Activated T-cell treated with anti-CD3 and anti-CD28 coated beads for 4 hours (primary cell): ENCODE measurements at places on chromosomes 6 and 20.

- DNase-seq, result no peak
Observed at GRCh38 chr6:64890609-64891008, 816.4 kb downstream of the EYS start.

- DNase-seq, result no peak
Observed at GRCh38 chr6:82602776-82603175, 239.2 kb downstream of the TPBG start.

DNA sequence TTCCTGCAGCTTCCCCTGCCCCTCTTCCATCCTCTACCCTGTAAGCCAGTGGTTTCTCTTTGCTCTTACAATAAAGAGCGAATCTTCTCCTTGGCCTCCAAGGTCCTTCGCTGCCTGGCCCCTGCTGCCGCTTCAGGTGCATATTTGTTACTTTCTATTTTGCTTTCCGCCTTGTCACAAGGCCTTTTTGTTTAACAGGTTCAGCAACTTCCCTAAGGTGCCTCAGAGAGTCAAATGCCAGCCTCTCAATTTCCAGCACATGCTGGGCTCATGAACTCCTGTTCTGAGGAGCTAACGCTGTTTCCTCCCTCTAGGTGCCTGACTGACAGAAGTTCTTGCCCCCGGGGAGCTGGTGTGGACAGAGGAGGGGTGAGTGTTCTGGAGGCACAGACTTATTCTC is 42.4 kb upstream of the EPB41L1 start:
- DNase-seq, result no peak

GRCh38 chr6:32190911-32191677 is 1.1 kb upstream of the PBX2 start:
- DNase-seq, result no peak

GRCh38 chr6:77371748-77372147 is 91.5 kb downstream of the HTR1B start:
- DNase-seq, result no peak

- DNase-seq, result no peak
Observed at GRCh38 chr20:62357187-62357667, 9.9 kb downstream of the LAMA5 start.

DNA sequence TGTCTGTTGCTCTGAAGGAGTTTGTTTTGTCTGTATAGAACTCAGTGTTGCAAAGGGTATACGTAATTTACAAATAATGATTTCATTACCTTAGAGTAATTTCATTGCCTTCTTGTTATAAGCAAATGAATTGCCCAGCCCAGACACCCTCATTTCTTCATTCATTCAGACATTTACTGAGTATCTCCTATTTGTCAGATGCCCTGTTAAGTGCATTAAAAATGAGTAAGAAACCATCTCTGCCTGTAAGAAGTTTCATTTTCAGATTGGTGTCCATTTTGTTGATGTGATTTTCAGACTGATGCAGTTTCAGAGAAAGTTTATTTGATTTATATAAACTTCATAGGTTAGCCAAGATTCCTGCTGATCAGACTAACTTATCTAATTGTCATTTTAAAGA is 429.3 kb downstream of the PHF3 start:
- DNase-seq, result no peak

DNA sequence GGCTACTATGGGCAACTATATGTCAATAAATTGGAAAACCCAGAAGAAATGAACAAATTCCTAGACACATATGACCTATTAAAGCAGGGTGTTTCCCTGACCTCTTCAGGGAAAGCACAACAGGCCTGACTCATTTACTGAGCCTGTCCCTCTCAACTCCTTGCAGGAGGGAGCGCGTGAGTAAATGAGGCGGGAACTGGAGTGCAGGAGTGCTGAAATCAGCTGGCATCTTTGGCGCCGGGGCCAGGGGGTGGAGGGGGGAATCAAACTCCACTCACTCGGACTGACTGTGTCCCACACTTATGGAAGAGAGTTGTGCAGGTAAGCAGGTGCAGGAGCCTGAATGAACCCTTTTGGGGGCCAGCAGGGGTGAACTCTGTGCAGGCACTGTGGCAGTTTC is 671.2 kb upstream of the PTCHD4 start:
- no peak for DNase-seq

GRCh38 chr6:138103871-138104270 is 3.3 kb downstream of the PERP start:
- no peak for DNase-seq
